Sigmoid colon (tissue), 7 donors: ENCODE measurements at places on chromosomes 16 and 17. TPM values are rescaled to one million over a fixed set of nuclear protein-coding genes. Genes with fewer than 3 reads are reported as not detected.
A peak's percentile ranks its signal among the peaks of the same experiment; 100 is the strongest.

GRCh38 chr17:76678330-76678729, 32.4 kb downstream of the MXRA7 start:
- peaks cover 29% of the 10 kb centered on the region for H3K4me1 ChIP-seq
- no peak for DNase-seq
- no peak overlapping the region for H3K4me3 ChIP-seq
- peaks cover 37% of the 10 kb centered on the region for H3K36me3 ChIP-seq
- H3K27ac ChIP-seq = no peak overlapping the region
- H3K27me3 ChIP-seq = no peaks in the 10 kb centered on the region

DNA sequence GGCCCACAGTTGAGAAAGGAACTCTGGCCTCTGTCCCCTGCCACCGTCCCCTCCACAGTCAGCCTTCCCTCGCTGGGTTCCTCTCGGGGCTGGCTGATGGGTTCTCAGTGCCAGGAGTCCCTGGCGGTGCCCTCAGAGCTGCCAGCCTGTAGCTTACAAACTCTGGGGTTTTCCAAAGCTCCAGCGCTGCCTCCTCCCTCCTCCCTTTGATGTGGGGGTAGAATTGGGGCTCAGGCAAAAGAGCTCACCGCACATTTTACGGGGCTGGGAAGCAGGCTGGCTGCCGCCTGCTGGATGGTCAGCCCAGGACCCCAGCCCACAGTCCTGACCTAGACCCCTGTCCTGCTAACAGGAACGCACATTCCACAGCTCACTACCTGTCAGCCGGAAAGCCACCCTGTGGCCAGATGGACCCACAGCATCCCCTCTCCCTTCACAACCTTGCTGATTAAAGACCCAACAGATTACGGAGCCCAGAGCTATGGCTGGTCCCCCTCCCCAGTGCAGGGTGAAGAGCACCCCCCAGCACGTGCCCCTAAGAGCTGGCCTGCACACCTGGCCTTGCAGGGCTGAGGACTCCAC, 6.0 kb downstream of the VASN start:
- H3K27ac ChIP-seq = peak overlapping the region; percentile 82
- DNase-seq = no peak
- H3K27me3 ChIP-seq = no peaks in the 10 kb centered on the region

The ZNF594 gene
- not detected for polyA plus RNA-seq

The CACNA1G gene
- under 0.01 TPM for polyA plus RNA-seq

DNA sequence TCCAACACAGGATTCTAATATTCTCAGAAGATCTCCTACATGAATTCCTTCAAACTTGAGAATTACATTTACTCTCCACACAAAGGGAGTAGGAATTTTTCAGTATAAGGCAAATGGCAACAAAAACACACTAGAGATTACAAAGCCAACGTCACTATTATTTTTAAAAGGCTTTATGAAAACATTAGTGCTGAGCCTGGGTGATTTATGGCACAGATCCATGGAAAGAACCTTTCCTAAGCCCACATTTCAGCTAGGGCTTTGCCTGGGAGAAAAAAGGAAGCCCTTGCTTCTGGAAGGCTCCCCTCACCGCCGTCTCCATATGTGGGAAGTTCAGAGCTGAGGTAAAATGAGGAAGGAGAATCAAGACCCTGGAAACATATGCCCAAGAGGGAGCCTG, 499.4 kb upstream of the HSBP1 start:
- no peaks in the 10 kb centered on the region for H3K27me3 ChIP-seq
- H3K4me3 ChIP-seq = no peak overlapping the region
- no peaks in the 10 kb centered on the region for H3K4me1 ChIP-seq
- H3K36me3 ChIP-seq = no peaks in the 10 kb centered on the region
- no peak for DNase-seq
- no peak overlapping the region for H3K27ac ChIP-seq

The ITGB4 gene
- polyA plus RNA-seq = 25.8 TPM

The FZD2 gene
- 1.2 TPM for polyA plus RNA-seq

The HLF gene
- polyA plus RNA-seq = 0.92 TPM

The EFCAB5 gene
- 0.47 TPM for polyA plus RNA-seq

The MEAK7 gene
- 4.2 TPM for polyA plus RNA-seq

The KRTAP9-8 gene
- not detected for polyA plus RNA-seq
